ENCODE measurements at places on chromosomes 11 and 22.

DNA sequence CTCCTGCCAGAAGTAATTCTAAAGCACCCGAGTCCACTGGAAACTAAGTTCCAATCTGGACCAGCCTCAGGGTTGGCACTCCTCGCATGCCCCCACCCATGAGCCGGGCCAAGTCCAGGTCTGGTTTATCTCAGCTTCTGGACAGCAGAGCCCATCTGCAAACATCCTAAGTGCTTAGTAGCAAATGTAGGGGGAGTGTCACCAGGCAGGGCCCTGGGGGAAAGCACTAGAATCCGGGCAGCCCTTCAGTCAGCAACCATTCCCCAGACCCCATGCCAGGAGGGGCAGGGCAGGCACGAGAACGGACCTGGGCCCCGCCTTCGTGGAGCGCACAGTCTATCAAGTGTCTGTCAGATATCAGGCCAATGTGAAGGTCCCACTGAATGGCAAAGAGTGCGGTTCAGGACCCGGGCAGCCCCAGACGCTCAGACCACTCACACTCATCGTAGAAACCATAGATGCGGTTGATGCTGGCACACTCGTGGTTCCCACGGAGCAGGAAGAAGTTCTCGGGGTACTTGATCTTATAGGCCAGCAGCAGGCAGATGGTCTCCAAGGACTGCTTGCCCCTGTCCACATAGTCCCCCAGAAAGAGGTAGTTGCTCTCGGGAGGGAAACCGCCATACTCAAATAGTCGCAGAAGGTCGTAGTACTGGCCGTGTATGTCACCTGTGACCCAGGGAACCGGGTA is 1.3 kb downstream of the PPP1CA start:
- DNase-seq, result no peak

GRCh38 chr11:122137078-122137793 is 21.2 kb upstream of the BLID start:
- no peak for DNase-seq

DNA sequence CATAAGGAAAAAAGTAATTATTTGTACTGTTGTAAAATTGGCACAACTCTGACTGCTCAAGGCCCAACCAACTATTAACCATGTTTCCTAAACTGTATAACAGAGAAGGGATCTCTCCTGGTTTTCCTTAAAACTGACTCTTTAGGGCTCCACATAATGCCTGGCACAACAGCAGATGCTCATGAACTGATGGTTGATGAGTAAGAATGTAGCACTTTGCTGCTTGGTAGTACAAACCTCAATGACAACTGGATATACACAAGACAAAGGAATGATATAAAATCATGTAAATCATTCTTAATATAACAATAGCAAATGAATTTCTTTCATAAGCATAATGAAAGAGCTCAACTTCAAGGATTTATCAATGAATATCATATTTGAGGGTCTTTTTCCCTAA is 11.7 kb downstream of the MSANTD2 start:
- DNase-seq, result no peak

DNA sequence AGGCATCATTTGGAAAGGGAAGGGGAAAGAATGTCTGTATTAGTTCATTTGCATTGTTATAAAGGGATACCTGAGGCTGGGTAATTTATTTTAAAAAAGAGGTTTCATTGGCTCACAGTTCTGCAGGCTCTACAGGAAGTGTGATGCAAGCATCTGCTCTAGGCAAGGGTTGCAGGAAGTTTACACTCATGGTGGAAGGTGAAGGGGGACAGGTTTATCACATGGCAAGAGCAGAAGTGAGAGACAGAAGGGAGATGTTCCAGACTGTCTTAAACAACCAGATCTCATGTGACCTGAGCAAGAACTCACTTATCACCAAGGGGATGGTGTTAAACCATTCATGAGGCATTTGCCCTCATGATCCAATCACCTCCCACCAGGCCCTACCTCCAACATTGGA is 90.6 kb downstream of the CCDC83 start:
- DNase-seq, result no peak

DNA sequence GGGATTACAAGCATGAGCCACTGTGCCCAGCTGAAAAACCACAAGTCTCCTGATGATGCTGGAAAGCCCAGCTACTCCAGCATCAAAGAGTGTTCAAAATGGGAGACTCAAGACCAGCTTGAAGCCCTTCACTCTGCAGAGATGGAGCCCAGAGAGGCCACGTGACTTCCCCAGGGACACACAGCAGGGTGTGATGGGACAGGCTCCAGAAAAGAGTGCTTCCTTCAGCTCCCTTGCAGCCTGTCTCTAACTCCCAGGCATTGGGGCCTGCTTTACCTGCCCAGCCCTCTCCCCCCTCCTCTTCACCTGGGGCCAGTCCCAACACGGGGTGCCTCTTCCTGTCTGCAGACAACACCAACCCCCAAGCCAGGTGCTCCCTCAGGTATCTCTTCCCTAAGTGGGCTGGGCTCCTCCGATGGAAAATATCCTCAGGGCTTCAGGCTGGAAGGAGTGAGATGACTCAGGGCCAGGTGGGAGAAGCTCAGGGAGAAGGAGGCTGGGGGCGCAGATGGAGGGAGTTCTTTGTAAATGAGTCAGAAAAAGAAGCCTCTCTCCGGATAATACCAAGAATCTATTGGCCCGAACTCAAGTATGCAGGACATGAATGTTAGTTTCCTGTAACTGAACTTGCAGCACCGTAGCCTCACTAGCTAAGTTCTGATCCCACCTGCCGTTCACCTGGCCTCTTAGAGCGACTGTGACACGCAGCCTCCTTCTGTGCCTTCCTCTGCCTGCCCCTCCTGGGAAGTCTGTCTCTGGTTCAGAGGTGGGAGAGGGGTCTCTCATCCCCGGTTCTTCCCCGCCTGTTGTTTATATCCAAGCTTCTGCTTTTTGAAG is 326.6 kb downstream of the MN1 start:
- DNase-seq, result no peak

DNA sequence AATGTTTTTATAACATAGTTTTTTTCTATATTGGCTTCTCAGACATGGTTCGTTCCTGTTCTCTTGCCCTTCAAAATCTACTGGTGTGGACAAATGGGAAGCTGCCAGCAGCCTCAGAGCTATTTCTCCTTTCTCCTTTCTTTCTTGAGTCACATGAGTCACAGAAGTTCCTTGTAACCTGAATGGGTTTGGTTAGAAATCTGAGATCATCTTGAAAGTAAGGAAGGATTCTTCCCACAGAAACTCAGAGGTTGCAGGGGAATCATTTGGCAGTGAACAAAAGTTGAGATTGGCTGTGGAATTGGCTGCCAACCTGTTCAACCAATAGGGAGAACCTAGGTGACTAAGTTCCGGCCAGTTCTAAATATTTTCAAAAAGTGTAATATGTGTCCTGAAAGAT is 12.5 kb downstream of the PLET1 start:
- no peak for DNase-seq
